ENCODE measurements at places on chromosomes 7 and 10.
A peak's percentile ranks its signal among the peaks of the same experiment; 100 is the strongest.

GRCh38 chr10:88038268-88038667 is 174.8 kb downstream of the PTEN start:
- no peak for DNase-seq

DNA sequence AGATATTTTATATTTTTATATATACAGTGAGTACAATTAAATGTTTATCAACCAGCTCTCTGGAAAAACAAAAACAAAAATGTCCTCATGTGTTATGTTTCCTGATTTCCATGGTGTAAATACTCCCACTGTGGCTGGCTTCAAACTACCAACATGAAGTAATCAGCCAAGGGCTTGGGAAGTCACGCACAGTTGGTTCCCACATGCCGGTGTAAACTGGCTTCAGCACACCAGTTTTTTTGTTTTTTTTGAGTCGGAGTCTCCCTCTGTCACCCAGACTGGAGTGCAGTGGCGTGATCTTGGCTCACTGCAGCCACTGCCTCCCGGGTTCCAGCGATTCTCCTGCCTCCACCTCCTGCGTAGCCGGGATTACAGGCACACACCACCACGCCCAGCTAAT is 11.8 kb downstream of the OSBPL3 start:
- no peak for DNase-seq

- no peak for DNase-seq
Observed at GRCh38 chr7:106273009-106273668, 11.6 kb downstream of the NAMPT start.

GRCh38 chr7:114369294-114369693 is 45.3 kb upstream of the FOXP2 start:
- DNase-seq: no peak

DNA sequence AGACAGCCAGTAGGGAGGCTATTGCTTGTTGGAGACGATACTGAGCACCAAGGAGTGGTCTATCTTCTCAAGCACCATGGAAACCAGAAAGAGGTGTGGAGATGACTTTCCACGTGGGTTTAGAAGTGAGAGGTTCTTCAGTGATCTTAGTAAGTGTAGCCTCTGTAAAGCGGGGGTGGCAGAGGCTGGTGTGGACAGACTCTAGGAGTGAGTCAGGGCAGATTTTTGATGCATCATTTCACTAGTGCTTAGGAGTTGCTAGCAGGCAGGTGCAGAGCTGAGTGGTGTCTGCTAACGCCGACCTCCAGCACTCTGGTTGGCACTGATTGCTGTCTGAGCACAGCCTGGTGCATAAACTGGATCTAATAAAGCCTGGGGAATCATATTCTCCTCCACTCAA is 78.4 kb upstream of the ADO start:
- DNase-seq: peak; percentile 65

DNA sequence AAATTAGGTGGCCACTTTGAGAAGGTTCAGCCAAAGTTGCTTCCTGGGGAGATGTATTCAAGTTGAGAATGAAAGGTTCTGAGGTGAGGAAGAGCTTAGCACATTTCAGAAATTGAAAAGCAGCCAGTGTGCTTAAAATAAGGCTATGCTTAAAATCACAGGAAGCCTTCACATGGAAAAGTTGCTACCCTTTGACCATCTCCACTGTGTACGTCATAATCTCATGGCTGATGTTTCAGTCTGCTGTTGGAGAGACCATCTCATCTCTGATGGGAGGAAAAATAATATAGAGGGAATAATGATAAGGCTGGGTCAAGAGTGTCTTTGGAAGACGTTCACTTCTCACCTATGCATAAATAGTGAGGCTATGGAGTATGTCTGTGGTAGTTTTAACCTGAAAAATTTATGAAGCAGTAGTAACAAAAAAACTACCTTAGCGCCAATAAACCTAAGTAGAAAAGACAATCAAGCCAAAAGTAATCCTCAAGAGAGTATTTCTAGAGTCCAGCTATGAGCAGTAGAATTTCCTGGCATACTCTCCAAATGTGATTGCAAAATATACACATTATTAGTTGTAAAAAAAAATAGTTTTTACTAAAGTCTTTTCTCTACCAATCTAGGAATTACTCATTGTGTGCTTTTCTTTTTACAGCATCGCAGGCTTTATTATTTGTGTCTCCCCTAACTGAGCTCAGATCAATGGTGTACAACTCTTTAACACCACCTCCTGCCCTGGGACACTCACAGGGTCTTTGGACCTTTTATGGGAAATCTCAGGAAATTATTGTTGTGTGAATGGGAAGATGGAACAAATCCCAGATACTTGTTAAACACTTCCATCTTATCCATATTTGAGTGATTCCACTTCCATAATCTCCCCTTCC is 435.2 kb upstream of the LRGUK start:
- no peak for DNase-seq

- DNase-seq: no peak
Observed at GRCh38 chr7:107998660-107999480, 4.1 kb downstream of the LAMB1 start.

- no peak for DNase-seq
Observed at GRCh38 chr7:3991731-3992231, 690.3 kb upstream of the FOXK1 start.

- DNase-seq: no peak
Observed at GRCh38 chr10:121500701-121501332, 97.4 kb downstream of the FGFR2 start.

GRCh38 chr7:607938-608337 is 88.3 kb upstream of the PDGFA start:
- peak; percentile 64 for DNase-seq

DNA sequence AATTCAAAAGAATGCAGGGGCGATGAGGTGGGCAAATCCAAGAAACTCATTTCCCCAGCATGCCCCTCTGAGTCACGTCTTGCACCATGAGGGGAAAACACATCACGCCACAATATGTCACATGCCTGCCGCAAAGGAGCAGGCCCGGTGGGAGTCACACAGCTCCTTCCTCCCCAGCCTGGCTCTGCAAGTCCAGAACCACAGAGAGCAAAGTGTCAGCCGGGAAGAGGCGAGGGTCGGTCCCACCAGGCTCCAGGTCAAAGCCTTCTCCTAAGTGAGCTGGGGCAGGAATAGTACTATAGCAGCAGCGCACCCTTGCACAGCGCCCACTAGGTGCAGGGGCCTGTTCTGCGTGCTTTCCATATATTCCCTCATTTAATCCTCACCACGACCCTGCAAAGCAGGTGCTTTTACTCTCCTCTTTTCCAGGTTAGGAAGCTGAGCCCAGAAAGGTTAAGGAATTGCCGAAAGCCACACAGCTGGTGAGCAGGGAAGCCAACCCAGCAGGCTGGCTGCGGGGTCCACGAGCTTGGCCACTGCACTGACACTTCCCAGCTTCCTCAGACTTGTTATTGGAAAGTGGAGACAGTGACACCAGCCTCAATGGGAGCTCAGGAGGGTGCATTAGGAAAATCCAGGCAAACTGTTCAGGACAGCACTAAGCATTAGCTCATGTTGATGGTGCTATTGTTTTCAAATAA is 94.0 kb upstream of the ZMIZ1 start:
- peak; percentile 76 for DNase-seq

GRCh38 chr10:2650328-2650727 is 417.0 kb upstream of the PFKP start:
- no peak for DNase-seq

- no peak for DNase-seq
Observed at GRCh38 chr10:8600192-8600591, 545.7 kb downstream of the GATA3 start.

GRCh38 chr7:50273301-50273700 is 31.2 kb upstream of the IKZF1 start:
- DNase-seq: no peak

DNA sequence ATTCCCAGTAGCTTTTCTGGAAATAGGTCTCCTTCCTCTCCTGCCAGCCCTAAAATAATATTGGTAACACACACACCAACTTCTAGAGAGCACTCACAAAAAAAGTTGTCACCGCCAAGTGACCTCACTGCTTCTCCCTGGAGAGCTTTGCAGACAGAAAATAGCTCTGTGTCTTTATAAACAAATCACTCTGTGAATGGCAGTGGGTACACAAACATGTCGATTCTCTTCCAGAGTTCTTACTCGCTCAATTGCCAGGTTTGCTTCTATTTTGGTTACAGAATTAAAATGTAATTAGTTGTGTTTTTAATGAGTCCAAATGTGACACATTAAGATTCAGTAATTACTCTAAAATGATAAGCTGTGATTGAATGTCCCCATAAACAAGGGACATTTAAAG is 649.2 kb upstream of the C7orf33 start:
- DNase-seq: no peak
